ENCODE measurements at places on chromosomes 13 and 19.

DNA sequence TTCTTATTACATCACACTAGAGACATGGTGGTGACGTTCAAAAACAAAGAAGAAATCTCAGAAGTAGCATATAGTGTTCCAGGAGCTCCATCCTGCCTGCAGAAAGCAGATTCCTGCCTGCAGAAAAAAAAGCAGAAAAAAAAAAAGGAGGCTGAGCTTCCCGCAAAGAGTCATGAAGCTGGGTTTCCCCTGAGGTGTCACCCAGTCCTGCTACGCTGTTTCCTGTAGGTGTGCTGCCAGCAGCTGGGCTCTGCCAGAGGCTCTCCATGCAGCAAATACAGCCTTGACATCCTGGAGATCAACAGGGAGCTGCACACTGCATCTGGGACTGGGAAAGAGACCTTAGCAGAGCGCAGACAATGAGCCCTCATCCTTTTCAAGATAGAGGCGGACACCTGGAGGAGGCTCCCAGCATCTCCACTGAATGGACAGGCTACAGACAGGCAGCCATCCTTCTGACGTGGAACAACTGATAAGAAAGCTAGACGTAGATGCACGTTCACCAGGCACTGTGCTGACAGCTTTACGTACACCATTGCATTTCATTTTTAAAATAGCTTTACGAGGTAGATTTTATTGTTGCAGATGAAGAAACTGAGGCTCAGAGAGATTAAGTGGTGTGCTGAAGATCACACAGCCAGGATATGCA lies 350.9 kb downstream of the FOXO1 start:
- DNase-seq = no peak

GRCh38 chr19:51702103-51702824 lies 9.1 kb downstream of the SPACA6 start:
- DNase-seq = peak; percentile 58

DNA sequence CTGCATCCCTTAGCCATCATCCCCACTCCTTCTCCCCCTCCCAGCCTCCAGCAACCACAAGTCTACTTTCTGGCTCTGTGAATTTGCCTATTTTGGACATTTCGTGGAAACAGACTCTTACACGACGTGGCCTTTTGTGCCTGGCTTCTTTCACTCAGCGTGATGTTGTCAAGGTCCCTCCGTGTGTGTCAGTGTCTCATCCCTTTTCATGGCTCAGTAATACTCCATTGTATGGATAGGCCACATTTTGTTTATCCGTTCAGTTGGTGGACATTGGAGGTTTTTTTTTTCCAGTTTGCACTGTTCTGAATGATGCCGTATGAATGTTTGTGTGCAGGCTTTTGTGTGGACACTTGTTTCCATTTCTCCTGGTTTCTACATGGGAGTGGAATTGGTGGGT lies 38.0 kb downstream of the BICRA start:
- DNase-seq = no peak

- no peak for DNase-seq
These were observed 7.4 kb upstream of the CEBPG start for GRCh38 chr19:33366127-33366526.

DNA sequence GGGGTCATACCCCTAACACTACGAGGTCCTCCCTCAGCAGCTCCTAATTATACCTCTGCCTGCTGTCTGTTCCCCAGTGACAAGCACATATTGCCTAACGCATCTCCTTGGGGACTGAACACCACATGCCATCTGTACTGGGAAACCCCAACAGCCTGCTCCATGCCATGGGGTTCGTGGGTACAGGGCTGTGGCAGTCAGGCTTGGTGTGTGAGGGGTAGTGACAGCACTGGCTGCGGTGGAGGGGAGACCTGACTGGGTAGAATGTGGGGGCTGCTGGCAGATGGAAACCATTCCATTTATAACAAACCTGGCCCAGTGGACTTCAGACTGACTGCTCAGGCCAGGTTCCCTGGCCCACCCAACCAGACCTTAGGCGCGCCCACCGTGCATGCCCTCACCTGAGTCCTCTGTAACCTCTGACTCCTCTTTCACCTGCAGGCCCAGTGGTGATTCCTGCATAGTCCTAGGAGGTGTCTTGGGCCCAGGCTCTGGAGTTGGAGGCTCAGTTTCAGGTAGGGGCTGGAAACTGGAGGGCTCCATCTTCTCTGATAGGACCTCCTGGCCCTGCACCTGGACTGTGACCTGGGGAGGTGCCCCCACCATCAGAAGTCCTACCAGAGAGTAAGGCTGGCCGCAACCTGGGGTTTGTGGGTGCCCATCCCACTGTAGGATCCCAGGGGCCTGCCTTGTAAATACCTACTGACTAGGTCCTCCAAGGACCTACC lies 3.0 kb downstream of the MZF1 start:
- no peak for DNase-seq

- DNase-seq = peak; percentile 23
These were observed 2.1 kb downstream of the FGF9 start for GRCh38 chr13:21672796-21673538.

GRCh38 chr13:34435338-34435737 lies 506.7 kb upstream of the NBEA start:
- peak; percentile 46 for DNase-seq

- peak; percentile 84 for DNase-seq
These were observed 25.0 kb upstream of the FXYD3 start for GRCh38 chr19:35090506-35091214.

- peak; percentile 90 for DNase-seq
These were observed 37.0 kb upstream of the CCNA1 start for GRCh38 chr13:36395280-36395679.

- DNase-seq = peak; percentile 28
These were observed 9.1 kb upstream of the POP4 start for GRCh38 chr19:29596885-29597525.

DNA sequence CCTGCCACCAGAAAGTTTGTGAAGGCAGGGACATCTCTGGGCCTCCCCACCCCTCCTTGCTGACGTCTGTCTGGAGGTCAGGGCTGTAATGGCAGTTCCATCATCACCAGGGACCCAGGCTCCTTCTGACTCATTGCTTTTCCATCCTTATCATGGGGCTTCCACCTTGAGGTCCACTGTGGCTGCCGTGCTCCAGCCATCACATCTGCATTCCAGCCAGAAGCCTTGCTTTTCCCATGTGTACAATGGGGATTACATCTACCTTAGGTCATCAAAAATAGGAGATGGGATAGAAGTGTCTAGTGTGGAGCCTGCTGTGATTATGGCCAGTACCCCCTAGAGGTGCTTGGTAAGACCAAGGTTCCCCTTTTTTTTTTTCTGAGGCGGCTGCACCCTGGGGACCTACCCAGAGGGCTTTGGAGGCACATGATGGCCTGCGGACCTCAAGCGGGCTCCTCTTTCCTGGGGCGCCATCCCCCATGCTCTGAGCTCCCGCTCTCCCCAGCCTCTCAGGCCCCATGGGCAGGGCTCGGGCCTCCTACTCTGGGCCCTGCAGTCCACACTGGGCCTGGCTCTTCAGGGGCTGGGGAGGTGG lies 13.4 kb upstream of the RANBP3 start:
- DNase-seq = no peak

DNA sequence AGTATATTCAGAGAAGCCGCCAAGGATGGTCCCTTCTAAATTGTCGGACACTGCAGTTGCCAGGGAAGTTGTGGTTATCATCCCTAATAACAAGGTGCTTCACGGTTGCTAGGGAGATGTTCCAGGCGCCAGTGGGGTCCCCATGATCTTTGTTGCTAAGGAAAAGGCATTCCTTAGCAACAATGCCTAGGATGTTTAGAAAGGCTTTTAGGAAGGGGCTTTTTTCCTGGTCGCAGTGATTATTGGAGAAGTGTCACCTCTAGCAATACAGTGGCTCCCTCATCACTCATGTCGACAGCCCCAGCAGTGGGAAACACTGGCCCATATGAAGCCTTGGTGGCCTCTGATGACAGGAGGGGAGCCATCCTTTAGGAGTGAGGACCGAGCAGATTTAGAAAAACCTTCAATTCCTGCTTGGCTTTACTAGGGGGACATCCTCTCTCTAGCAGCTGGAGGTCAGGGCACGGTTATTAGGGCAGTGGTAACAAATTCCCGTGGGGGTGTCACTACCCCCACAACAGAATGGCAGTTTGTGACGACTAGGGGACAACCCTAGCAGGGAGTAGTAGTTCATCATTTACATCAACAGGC lies 6.4 kb upstream of the TMC4 start:
- no peak for DNase-seq

- DNase-seq = peak; percentile 38
These were observed 24.5 kb upstream of the SLC7A1 start for GRCh38 chr13:29619995-29620394.

GRCh38 chr19:34120846-34121639 lies 51.3 kb upstream of the LSM14A start:
- peak; percentile 67 for DNase-seq

- DNase-seq = no peak
These were observed 101.5 kb downstream of the HS6ST3 start for GRCh38 chr13:96191367-96191766.

DNA sequence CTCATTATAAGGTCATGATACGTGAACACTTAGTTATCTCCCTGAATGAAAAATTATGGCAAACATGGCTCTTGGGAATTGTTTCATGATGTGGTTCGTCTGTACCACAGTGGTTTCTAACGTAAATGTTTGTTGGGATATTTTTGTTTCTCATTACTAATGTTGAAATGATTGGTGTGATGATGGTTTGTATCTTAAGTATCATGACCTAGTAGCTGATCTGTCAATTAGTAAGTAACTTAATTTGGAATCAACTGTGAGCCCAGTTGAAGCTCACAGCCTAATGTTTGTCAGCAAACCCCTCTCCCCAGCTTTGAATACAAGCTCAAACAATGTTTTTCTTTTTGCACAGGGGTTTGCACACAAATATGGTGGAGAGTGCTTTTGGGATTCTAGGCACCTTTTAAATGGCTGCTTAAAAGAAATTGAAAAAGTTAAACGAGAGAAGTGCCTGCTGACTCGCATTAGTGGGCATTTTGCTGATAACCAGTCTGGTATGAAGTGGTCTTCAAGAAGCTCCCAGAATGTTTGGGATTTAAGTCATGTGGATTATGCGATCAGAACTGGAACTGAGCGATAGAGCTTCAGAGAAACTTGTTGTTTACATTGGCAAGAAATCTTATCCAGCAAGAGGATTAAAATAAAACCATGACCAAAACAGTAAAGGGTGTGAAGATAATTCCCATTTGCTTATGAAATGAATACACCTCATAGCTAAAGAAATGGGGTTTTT lies 68.2 kb downstream of the LMO7 start:
- DNase-seq = peak; percentile 49

- no peak for DNase-seq
These were observed 36.1 kb downstream of the ZSWIM9 start for GRCh38 chr19:48206397-48207093.

Data from adipocyte (in vitro differentiated cells).